T-helper 9 cell (primary cell): ENCODE measurements at places on chromosomes 12 and 14.

DNA sequence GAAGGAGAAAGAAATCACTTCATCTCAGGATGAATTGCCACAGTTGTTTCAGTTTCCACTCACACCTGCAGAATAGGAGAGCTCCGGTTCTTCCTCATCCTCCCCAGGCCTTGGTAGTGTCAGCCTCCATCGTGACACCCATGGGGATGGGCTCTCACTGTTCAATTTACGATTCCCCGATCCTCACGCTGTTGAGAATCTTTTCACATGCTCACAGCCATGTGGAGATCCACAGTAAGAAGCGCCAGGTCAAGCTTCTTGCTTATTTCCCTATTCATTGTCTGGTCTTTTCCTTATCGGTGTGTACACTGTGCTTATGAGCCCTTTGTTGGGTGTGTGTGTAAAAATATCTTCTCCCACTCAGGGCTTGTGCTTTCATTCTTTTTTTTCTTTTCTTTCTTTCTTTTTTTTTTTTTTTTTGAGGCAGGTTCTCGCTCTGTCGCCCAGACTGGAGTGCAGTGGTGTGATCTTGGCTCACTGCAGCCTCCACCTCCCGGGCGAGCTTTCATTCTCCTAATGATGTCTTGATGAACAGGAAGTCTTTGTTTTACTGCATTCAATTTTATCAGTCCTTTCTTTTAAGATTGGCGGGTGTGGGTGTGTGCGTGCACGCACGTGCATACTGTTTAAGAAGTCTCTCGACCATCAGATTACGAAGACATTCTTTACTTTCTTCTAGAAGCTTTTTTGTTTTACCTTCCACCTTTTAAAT is 21.5 kb downstream of the RIN3 start:
- no peak for DNase-seq

DNA sequence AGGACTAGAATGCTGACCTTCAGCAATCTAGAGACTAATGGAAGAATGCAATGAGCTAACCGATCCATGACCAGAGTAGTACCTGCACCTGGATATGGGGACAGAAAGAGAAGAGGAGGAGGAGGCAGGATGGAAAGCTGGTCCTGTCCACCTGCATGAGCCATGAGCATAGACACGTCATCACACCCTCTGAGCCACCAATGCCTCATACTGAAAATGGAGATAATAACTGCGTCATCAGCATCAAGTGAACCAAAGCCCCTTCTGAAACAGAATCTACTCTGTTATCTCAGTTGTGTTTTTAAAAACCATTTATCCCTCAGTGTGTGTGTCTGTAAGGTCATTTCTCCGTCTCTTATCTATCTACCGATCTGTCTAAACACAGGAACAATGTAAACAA is 327.0 kb downstream of the BCL11B start:
- DNase-seq = no peak

DNA sequence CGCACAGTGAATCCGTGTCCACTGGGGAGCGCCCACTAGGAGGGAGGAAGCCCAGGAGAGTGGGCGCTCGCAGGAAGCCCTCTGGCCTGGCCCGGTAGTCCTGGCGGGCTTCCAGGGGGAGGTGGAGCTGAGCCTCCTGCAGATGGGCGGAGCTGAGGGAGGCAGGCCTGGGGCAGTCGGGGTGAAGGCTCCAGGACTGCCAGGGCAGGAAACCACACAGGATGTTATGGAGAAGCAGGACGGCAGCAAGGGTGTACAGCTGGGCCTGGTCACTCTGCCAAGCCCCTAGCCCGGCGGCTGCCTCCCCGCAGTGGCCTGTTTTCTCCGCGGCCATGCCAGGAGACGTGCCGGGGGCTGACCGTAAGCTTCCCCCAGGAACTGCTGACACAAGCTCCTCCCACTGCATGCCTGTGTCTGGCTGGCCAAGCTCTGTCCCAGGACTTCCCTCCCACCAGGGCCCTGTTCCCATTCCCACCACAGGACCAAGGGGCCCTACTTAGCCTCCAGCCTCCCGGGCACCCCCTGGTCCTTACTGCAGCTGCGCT is 143.4 kb upstream of the C14orf180 start:
- DNase-seq = no peak

DNA sequence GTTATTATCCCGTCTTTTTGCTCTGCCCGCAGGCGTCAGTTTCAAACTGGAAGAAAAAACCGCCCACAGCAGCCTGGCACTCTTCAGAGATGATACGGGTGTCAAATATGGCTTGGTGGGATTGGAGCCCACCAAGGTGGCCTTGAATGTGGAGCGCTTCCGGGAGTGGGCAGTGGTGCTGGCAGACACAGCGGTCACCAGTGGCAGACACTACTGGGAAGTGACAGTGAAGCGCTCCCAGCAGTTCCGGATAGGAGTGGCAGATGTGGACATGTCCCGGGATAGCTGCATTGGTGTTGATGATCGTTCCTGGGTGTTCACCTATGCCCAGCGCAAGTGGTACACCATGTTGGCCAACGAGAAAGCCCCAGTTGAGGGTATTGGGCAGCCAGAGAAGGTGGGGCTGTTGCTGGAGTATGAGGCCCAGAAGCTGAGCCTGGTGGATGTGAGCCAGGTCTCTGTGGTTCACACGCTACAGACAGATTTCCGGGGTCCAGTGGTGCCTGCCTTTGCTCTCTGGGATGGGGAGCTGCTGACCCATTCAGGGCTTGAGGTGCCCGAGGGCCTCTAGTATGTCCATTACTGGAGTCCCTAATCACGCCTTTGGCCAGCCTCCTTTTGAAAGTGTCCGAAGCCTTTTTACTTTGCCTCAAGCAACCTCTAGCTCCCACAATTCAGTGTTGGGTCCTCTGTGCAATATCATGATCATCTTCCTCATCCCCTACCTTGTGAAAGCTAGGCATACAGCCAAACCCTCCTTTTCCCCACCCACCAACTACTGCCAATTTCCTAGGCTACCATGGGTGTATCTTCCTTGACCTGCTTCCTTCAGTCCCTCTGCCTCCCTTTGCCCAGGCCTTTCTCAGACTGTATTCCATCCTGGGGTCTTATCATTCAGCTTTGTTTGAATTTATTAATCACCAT is 891 bp downstream of the SPRYD4 start:
- no peak for DNase-seq

- no peak for DNase-seq
Observed at GRCh38 chr12:25585662-25586061, 32.6 kb upstream of the LMNTD1 start.

GRCh38 chr14:95331708-95332408 is 12.2 kb upstream of the CLMN start:
- DNase-seq = no peak

DNA sequence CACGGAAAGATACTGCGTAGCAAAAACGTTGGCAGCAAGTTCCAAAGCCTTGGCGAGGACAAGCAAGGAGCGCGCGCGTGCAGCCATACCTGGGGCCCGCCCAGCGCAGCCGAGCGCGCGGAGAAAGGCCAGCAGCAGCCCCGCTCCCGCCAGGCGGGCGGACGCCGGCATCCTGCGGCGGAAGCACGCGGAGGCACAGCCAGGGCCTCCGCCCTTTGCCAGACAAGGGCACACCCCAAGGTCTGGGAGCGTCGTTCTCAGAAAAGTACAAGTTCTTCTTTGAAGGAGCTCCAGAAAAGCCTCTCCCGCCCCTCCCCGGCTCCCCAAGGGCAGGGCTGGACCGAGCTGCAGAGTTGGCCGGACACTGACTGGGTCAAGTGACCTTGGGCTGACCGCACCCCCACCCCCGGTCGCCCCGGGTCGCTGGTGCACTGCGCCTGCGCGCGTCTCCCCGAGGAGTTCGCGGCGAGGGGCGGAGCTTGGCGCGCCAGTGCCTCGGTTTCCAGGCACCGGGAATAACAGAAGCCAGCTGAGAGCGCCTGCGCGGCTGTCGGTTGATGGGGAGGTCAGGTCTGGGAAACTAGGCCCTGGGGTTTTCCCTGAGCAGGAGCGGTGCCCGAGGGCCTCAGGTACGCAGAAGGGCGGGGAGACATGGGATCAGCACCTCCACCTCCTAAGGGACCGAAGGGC is at the start of gene ZC2HC1C:
Gene ZC2HC1C, plus strand, starts transcription at position 521 of the 690 bp plus-strand sequence. CDS start 933 bp downstream, outside the sequence.
- DNase-seq = peak; percentile 26

- DNase-seq = peak; percentile 11
Observed at GRCh38 chr14:92513966-92514843, 624 bp downstream of the RIN3 start.

GRCh38 chr14:95248432-95248831 is 71.3 kb downstream of the CLMN start:
- DNase-seq = no peak

- DNase-seq = no peak
Observed at GRCh38 chr12:98912401-98912974, 267.4 kb downstream of the APAF1 start.

DNA sequence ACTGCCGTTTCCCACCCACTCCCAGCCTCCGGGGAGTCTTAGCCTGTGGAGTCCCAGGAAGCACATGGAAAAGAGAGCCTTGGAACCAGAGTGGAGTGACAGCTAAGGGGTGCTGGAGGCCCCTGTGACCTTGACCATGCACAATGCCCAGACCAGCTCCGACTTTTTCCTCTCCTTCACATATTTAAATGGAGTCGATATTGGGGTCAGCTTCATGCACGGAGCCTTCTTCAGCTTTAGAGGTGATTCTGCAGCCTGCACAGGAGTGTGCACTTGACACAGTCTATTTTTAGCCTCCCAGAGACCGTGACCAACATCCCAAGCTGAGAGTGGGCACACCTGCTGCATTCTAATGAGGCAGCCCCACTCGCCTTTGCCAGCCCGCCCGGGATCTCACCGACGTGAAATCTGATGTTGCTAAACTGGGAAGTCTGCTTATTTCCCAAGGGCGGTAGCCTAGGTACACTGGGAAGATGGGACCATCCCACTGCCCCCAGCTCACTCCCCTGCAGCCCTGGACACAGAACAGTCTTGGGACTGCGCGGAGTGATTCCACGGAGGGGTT is 47.5 kb downstream of the PRMT8 start:
- DNase-seq = no peak

- no peak for DNase-seq
Observed at GRCh38 chr14:99427632-99428300, 52.9 kb downstream of the SETD3 start.

- DNase-seq = no peak
Observed at GRCh38 chr14:68376067-68376779, 416.6 kb downstream of the ZFP36L1 start.

- DNase-seq = no peak
Observed at GRCh38 chr14:31926652-31927347, 150.3 kb upstream of the ARHGAP5 start.

- DNase-seq = peak; percentile 17
Observed at GRCh38 chr14:99389174-99389826, 91.4 kb downstream of the SETD3 start.

DNA sequence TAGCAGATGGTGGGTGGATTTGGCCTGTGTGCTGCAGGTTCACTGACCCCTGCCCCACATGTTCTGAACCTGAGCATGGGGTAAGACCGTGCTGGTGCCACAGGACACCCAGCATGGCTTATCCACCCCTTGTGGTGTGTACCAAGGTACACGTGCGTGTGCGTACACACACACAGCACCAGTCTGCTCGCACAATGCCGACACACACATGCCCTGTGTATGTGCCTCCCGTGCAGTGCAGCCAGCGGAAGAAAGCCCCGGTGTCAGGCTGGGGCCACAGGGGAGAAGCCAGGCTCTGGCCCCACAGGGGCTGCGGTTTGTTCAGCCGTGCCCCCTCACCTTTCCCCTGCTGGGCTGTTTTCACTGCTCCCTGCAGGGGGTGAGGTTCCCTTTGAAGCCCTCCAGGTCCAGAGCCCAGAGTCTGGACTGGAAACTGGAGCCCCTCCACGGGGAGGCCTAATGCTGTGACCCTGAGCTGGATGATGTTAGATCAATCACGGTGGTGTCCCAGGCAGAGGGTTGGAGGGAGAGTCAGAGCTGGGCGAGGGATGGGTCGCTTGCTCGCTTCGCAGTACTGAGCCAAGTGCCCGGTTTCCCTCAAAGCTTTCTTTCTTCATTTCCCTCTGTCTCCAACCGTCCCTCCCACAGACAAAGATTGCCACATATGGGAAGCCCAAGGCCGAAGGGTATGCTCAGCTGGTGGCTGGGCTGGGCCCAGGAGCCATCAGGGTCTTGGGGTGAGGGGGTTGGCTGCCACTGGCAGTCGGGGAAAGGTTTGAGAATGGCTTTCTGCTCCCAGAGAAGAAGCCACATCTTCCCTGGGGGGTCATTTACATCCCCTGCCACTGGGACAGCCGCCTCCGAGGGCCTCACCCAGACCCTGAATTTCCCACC is 6.2 kb downstream of the DTX1 start:
- DNase-seq = no peak

DNA sequence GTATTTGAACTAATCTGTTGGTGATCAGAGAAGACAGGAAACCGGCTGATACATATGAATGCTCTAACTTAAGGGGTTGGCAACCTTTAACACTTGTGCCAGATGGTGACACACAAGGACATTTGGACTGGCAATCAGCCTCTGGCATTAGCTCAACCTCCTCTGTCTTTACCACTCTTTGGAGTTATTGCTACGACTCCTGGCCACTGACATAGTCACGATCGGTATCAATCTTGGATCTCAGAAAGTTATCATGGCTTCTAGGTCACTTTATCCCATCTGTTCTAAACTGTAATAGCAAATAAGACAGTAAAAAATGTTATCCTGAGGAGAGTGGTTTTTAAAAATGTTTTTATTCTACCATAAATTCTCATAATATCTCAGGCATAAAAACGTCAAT is 575.2 kb upstream of the MDGA2 start:
- no peak for DNase-seq

DNA sequence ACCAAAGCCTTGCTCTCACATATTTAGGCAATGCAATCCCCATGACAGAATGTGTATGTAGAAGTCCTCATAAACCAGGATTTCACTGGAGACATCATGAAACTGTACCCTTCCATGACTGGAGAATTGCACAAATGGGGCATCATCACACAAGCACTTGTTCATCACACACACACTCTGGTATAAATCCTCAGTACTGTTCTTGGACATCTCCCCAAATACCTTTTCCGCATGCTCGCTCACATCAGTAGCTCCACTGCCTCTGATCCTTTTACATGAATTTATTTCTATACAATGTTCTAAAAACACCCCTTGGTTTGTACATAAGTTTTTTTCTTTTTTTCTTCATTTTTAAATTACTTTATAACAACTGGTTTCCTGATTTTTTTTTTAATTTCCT is 3.3 kb upstream of the ING4 start:
- no peak for DNase-seq

GRCh38 chr12:48768147-48768546 is 20.7 kb downstream of the ADCY6 start:
- DNase-seq = no peak

- no peak for DNase-seq
Observed at GRCh38 chr12:108459149-108459548, 55.9 kb upstream of the FICD start.
